ENCODE measurements at places on chromosomes 4 and X.

DNA sequence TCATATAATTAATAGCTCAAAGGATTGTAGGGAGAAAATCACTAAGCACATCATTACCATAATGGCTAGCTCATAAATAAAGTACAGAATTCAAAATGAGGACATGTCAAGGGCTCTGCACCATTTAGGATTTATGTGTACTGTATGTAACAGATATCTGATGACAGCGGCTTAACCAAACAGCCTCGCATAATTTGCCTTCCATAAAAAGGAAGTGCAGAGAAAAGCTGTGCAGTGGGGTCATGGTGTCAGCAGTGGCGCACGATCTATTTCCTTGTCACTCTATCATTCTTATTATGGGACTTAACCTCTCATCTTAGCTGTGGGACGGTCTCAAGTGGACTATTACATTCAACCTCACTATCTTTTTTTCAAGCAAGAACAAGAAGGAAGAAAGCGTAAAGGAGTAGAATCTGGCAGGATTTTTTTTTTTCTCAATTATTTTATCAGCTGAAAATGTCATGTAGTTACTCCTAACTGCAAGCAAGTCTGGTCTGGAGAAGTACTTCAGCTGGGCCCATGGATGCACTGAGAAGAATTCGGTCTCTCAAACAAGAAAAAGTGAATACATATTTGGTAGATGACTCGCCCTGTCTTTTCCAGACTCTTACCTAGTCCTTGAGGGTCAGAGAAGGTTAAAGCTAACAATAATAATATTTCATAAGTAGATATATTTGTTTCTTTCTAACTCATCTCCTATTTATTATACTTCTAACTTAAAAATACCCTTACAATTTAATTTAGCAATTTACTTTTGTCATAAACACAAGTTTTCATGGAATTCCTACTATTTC, 94.6 kb downstream of the COX18 start:
- H3K4me3 ChIP-seq = no peak overlapping the region
- H3K27me3 ChIP-seq = no peaks in the 10 kb centered on the region
- H3K27ac ChIP-seq = no peak overlapping the region
- H3K36me3 ChIP-seq = no peaks in the 10 kb centered on the region

DNA sequence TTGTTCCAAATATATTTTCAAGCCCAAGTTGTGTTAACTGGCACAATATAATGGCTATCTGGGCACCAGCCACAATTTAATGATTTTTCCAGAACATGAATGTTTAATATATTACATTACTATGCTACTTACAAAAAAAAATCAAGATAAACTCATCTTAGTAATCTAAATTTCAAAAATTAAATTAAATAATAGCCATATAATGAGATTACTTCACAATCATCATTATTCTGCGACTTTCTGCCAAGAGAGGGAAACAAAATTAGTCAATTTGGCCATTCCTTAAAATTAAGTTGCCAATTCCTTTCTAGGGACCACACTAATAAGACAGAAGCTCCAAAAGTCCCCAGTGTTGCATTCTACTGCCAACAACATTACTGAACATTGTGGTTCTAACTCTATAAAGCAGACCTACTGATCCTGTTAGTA, 7.5 kb downstream of the NEK1 start:
- DNase-seq = no peak
- no peak overlapping the region for H3K27ac ChIP-seq
- H3K36me3 ChIP-seq = no peaks in the 10 kb centered on the region
- no peaks in the 10 kb centered on the region for H3K4me1 ChIP-seq
- H3K27me3 ChIP-seq = no peaks in the 10 kb centered on the region

DNA sequence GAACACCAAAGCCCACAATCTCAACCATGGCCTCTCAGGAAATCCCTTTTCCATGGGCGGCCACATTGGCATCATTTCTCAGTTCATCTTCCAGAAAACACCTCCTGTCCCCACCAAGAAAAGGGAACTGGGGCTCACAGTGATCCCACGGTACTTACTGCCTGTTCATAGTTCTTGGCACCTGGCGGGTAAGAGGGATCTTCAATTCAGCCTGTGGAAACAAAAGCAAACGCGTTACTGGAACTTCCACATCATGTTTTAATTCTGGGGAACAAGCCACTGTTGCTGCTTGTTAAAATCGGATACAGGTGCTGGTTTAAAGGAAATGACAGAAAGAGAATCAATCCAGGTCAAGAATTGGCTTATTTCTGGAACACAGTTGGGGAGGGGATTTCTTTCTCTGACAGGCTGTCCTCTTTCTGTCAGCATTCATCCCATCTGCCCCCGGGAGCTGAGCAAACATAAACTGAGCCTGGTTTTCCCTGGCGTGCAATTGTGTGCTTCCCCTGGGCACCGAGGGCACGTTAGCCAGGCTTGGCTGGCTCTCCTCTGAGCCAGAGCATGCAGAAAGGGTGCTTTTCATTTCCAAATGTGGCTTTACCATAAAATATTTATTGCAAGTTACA, 16.8 kb downstream of the CLNK start:
- H3K27me3 ChIP-seq = no peaks in the 10 kb centered on the region
- H3K27ac ChIP-seq = no peak overlapping the region
- no peak for DNase-seq
- H3K4me1 ChIP-seq = no peaks in the 10 kb centered on the region
- no peaks in the 10 kb centered on the region for H3K36me3 ChIP-seq

DNA sequence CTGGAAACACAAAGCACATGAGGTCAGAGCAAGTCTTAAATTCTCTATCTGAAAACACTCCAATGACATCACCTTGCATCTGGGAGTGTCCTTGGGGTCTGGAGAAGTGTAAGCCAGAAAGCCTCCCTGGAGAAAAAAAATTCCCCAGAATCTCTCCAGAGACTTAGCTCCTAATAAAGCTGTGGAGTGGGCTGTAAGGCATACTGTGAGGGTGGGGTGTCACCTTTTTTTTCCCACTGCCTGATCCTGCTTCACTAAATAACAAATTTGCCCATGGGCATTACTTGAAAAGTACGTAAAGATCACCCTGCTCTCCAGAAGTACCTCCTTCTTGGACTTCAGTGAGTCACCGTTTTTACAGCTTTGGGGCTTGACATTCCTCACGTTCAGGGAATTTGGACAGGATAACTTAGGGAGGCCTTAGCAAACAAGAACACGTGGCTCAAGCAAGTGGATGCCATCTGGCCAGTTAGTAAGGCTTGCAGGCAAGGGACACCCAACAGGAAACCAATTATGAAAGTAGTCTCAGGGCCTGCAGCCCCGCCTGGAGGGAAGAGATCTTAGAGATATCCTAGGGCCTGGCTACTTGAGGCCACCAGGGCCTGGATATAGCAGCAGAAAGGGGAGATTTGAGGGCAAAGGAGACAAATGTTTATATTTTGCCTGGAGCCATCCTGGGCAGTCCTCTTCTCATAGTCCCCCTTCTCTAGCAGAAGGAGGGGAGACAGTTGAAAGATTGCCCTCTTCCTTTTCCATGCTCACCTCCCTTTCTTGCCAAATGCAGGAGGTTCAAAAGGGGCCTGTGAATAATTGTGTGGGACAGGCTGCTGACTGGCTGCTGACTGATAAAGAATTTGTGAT, 60.1 kb upstream of the PLAC1 start:
- H3K4me1 ChIP-seq = no peaks in the 10 kb centered on the region
- no peaks in the 10 kb centered on the region for H3K36me3 ChIP-seq
- no peak overlapping the region for H3K4me3 ChIP-seq

DNA sequence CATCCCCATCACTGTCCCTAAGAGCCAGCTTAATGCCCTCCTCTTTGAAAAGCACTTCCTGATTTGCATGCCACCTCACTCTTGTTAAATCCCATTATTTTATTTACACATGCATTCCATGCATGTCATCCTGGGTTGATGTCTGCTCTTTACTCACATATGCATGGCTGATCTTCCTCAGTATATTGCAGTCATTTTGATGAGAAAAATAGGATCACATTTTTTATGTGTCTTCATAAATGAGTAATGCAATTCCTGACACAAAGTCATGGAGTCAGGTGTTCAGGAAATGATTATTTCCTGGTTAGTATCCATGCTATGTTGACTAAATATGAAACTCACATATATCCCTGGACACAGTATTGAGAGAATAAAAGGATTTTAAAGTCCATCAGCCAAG, 204.7 kb downstream of the SLIT2 start:
- H3K4me1 ChIP-seq = no peaks in the 10 kb centered on the region
- no peak for DNase-seq
- H3K36me3 ChIP-seq = no peaks in the 10 kb centered on the region
- no peak overlapping the region for H3K4me3 ChIP-seq
- no peak overlapping the region for H3K27ac ChIP-seq
- H3K27me3 ChIP-seq = no peaks in the 10 kb centered on the region

GRCh38 chr4:83297548-83298260, 13.1 kb upstream of the COQ2 start:
- no peak overlapping the region for H3K4me3 ChIP-seq
- H3K36me3 ChIP-seq = no peaks in the 10 kb centered on the region
- H3K27ac ChIP-seq = no peak overlapping the region
- H3K27me3 ChIP-seq = no peaks in the 10 kb centered on the region

DNA sequence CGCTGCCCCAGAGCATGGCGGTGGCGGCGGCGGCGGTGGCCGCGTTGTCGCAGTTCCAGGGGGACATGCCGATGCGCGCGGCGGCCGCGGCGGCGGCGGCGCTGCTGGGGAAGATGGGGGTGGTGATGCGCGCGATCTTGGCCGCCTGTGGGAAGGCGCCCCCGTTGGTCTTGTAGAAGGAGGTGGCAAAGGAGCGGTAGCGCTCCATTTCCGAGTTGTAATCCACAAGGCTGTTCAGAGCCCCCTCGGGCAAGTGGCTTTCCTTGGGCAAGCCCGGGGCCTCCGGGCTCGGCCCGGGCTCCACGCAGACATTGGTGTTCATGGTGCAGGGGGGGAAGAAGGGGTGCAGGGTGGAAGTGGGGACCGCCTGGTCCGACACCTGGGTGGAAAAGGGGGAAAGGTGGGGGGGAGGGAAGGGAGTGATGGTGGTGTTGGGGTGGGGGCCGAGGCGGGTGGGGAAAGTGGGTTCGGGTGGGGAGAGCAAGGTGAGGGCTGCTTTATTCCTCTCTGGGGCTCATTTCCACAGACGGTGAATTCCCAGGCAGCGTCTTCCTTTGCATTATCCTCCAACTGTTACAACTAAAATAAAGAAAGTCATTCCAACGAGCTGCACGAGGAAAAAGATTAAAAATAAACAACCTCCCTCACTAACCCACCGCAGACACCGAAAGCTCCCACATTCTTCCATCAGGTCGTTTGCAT, 3.1 kb downstream of the CXXC4 start:
- peak overlapping the region; percentile 88 for H3K27ac ChIP-seq
- no peaks in the 10 kb centered on the region for H3K36me3 ChIP-seq
- DNase-seq = peak; percentile 72
- H3K27me3 ChIP-seq = no peaks in the 10 kb centered on the region
- peaks cover 4% of the 10 kb centered on the region for H3K4me1 ChIP-seq

DNA sequence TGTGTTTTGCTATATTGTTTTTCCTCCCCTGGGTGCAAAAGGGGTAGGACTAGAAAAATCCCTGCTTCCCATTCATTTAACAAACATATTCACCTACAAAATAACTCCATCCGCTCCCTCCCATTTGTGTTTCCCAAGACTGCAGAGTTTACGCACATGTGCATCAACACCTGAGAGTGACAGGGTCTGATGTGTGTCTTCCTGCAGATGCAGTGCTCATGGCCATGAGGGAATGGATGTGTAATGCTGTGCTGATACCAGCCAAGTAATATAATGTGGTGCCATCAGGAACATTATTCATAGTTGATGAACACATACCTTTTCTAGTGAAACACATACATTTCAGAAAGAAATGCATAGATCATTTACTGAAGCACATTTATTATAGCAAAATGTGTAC, 83.2 kb downstream of the CXXC4 start:
- DNase-seq = no peak
- H3K4me1 ChIP-seq = no peaks in the 10 kb centered on the region
- H3K27me3 ChIP-seq = no peaks in the 10 kb centered on the region
- no peak overlapping the region for H3K4me3 ChIP-seq
- H3K36me3 ChIP-seq = no peaks in the 10 kb centered on the region

GRCh38 chrX:49995107-49995731, 72.8 kb downstream of the CLCN5 start:
- no peaks in the 10 kb centered on the region for H3K4me1 ChIP-seq
- H3K36me3 ChIP-seq = no peaks in the 10 kb centered on the region
- H3K27ac ChIP-seq = no peak overlapping the region
